ENCODE measurements at places on chromosomes 11 and 22. TPM values are rescaled to one million over a fixed set of nuclear protein-coding genes. Genes with fewer than 3 reads are reported as not detected.

The DKK3 gene
- 85.4 TPM for total RNA-seq

The RAB3IL1 gene
- 2.0 TPM for total RNA-seq

The SSH3 gene
- 46.7 TPM for total RNA-seq

The SCN4B gene
- 2.6 TPM for total RNA-seq

The OR2AG1 gene
- not detected for total RNA-seq

The LRRN4CL gene
- 1.4 TPM for total RNA-seq

The DENND6B gene
- 0.68 TPM for total RNA-seq

The CEP126 gene
- total RNA-seq: 1.0 TPM

The SHANK2 gene
- 2.7 TPM for total RNA-seq

The OR10A2 gene
- not detected for total RNA-seq

The NCF4 gene
- total RNA-seq: not detected

The PITPNB gene
- total RNA-seq: 55.3 TPM

The TIMM10B gene
- total RNA-seq: 51.8 TPM

The PGA5 gene
- total RNA-seq: not detected

The OR51B6 gene
- not detected for total RNA-seq

The INCENP gene
- 13.7 TPM for total RNA-seq

The RCN1 gene
- 267 TPM for total RNA-seq

The TYR gene
- total RNA-seq: not detected

The RPL3 gene
- total RNA-seq: 3,457 TPM

The NEFH gene
- total RNA-seq: 0.28 TPM
